Effector memory CD4-positive, alpha-beta T cell (primary cell): ENCODE measurements at places on chromosomes 3 and 15.

DNA sequence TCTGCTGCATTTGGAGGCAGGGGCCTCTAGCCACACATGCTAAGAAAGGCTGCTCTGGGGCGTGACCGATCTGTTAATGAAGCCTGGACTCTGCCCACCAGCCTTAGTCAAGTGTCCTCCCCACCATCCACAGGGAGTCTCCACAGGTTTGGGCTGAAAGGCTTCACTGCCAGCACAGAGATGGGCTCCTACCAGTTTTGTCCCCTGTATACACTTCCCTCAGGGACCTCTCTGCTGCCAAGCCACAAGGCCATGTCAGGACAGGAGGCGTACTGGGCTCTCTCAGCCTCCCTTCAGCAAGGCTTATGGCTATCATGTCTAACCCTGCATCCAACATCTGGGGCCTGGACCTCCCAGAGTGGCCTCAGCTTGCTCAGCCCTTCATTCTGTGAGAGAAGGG lies 23.5 kb downstream of the KIF9 start:
- no peak overlapping the region for H3K27ac ChIP-seq
- H3K27me3 ChIP-seq, result no peaks in the 10 kb centered on the region
- no peaks in the 10 kb centered on the region for H3K4me1 ChIP-seq
- no peak overlapping the region for H3K4me3 ChIP-seq
- H3K36me3 ChIP-seq, result no peaks in the 10 kb centered on the region
- no peak for DNase-seq

DNA sequence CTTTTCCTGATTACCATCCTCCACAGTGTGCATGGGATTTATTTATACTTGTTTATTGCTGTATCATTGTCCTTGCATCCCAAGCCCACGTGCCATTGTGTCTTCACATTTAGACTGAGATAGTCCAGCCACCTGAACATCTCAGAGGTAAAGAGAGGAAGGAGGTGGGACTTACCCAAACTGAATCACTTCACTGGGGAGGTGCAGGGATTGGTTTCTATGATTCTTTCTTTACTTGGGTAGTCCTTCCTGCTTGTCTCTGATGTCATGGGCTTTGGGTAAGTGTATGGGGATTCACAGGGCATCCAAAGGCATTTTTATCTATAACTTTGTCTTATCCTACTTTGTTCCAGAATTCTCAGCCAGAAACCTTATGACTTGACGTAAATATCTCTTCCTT lies 141.5 kb upstream of the UMPS start:
- H3K36me3 ChIP-seq, result no peaks in the 10 kb centered on the region
- DNase-seq, result no peak
- no peak overlapping the region for H3K4me3 ChIP-seq
- no peaks in the 10 kb centered on the region for H3K27me3 ChIP-seq

GRCh38 chr15:31077181-31077580 lies 24.3 kb downstream of the TRPM1 start:
- peaks cover 3% of the 10 kb centered on the region for H3K27me3 ChIP-seq
- H3K4me1 ChIP-seq, result no peaks in the 10 kb centered on the region
- no peak overlapping the region for H3K4me3 ChIP-seq
- H3K27ac ChIP-seq, result no peak overlapping the region

DNA sequence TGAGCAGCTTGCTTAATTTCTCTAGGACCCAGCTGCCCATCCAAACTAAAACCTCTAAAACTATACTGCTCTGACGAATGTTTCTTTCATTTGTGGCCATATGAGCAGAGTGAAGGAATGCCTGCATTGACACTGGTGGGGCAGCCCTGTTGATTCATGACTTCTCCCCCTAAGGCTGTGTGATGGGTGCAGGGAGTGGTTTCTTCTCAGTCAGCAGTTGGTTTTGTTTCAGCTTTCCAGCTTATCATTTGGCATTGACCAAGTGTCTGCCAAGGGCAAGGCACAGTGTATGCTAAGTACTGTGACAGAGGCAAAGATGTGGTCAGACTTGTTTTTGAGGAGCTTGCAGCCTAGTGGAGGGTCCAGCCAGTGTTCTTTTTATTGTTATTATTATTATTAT lies 4.7 kb downstream of the ABHD6 start:
- H3K4me1 ChIP-seq, result peaks cover 6% of the 10 kb centered on the region
- H3K27me3 ChIP-seq, result no peaks in the 10 kb centered on the region
- no peak overlapping the region for H3K4me3 ChIP-seq
- no peaks in the 10 kb centered on the region for H3K36me3 ChIP-seq

DNA sequence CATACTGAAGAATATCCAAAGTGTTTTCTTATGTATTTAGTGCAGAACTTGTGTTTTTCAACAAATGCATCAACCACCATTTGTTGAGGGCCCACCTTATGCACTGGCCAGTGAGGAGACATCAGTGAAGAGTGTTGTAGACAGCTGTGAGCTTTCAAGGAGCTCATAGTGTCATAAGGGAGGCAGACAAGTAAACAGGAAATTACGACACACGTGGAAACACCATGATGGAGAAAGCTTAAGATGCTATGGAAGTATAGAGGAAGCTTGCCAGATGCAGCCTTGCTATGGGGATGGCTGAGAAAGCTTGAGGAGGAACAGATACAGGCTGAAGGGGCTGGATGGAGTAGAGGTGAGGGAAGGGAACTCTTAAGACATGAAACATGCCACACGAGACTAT lies 50.8 kb upstream of the PSMD6 start:
- no peaks in the 10 kb centered on the region for H3K4me1 ChIP-seq
- H3K36me3 ChIP-seq, result no peaks in the 10 kb centered on the region
- no peak overlapping the region for H3K27ac ChIP-seq
- DNase-seq, result no peak
- no peak overlapping the region for H3K4me3 ChIP-seq

- no peak overlapping the region for H3K4me3 ChIP-seq
- no peaks in the 10 kb centered on the region for H3K27me3 ChIP-seq
- H3K27ac ChIP-seq, result no peak overlapping the region
- DNase-seq, result no peak
- no peaks in the 10 kb centered on the region for H3K36me3 ChIP-seq
These were observed 14.6 kb upstream of the SNRPA1 start for GRCh38 chr15:101309436-101310160.

DNA sequence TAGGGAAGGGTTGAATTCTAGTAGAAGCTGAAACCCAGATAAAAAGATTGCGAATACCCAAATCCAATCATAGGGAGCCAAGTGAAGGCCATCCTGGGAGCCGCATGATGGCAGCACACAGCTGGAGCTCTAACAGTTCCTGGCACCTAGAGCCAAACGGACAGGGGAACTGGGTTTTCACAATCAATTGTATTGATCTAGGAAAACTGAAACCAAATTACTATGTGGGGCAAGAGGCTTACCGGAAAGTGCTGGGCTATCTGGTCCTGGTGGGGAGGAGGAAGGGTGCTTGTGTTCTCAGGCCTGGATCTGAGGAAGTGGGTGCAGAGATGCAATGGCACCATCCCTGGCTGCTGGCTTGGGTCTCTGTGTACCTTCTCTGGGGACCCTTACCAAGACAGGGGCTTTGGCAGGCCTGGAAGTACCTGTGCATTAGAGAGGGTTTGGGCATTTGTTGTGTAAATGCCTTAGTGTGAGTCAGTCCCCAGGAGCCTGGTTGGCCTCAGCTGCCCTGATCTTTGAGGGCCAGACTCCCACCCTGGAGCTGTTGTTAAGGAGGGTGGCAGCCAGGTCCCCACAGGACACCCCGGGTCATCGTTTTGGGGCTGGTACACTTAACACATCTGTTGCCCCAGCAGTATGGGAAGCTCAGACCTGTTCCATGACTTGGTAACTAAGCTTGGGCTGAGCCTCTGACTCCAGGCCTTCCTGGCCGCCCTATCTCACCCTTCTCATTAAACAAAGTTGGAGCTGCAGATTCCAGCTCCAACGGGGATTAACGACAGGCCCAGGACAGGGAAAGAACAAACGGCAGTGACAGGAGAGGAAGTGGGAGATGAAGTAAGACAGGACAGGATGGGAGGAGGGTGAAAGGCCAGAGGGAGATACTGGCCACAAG lies 8.9 kb upstream of the FURIN start:
- H3K36me3 ChIP-seq, result no peaks in the 10 kb centered on the region
- no peak for DNase-seq
- H3K4me3 ChIP-seq, result no peak overlapping the region
- no peaks in the 10 kb centered on the region for H3K27me3 ChIP-seq
- H3K4me1 ChIP-seq, result peaks cover 30% of the 10 kb centered on the region
- H3K27ac ChIP-seq, result no peak overlapping the region

DNA sequence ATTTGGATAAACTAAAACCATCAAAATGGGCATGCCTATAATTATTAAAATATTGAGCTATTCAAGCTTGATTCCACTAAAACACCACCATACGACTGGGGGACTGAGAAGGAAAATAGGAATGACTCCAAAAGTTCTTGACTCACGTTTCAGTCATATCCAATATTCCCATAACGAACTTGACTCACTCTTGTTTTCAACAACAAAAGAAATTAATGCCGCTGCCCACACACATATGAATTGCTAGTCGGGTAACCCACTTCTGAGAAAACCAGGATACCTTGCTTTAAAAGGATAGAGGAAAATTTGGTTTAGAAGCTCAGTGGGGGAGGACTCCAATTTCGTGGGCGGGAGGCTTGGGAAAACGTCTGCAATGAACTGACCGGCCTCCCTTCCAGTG lies 5.2 kb downstream of the HTR3C start:
- H3K36me3 ChIP-seq, result no peaks in the 10 kb centered on the region
- H3K27me3 ChIP-seq, result no peaks in the 10 kb centered on the region
- no peak overlapping the region for H3K27ac ChIP-seq
- no peak for DNase-seq
- no peak overlapping the region for H3K4me3 ChIP-seq
- H3K4me1 ChIP-seq, result no peaks in the 10 kb centered on the region

GRCh38 chr3:143247073-143247472 lies 127.5 kb downstream of the CHST2 start:
- DNase-seq, result no peak
- H3K27ac ChIP-seq, result no peak overlapping the region
- H3K27me3 ChIP-seq, result no peaks in the 10 kb centered on the region
- no peaks in the 10 kb centered on the region for H3K4me1 ChIP-seq
- no peak overlapping the region for H3K4me3 ChIP-seq
- no peaks in the 10 kb centered on the region for H3K36me3 ChIP-seq

GRCh38 chr15:62145015-62145735 lies 19.9 kb downstream of the C2CD4B start:
- H3K27ac ChIP-seq, result no peak overlapping the region
- no peak for DNase-seq
- no peak overlapping the region for H3K4me3 ChIP-seq
- H3K27me3 ChIP-seq, result no peaks in the 10 kb centered on the region
- no peaks in the 10 kb centered on the region for H3K4me1 ChIP-seq

GRCh38 chr3:193929373-193929772 lies 206.6 kb upstream of the HES1 start:
- H3K27ac ChIP-seq, result no peak overlapping the region
- H3K4me1 ChIP-seq, result no peaks in the 10 kb centered on the region
- no peak for DNase-seq
- H3K27me3 ChIP-seq, result no peaks in the 10 kb centered on the region
- H3K4me3 ChIP-seq, result no peak overlapping the region
- no peaks in the 10 kb centered on the region for H3K36me3 ChIP-seq

DNA sequence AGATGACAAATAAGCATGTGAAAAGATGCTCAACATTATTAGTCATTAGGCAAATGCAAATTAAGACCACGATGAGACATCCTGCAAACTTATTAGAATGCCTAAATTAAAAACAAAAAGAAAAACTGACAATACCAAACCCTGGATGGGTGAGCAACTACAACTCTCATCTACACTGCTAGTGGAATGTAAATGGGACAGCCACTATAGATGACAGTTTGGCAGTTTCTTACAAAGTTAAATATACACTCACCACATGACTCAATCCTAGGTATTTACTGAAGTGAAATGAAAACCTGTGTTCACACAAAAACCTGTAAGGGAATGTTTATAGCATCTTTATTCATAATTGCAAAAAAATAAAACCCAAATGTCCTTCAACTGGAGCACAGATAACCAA lies 74.7 kb downstream of the NPTN start:
- no peak for DNase-seq
- peaks cover 31% of the 10 kb centered on the region for H3K36me3 ChIP-seq
- no peaks in the 10 kb centered on the region for H3K4me1 ChIP-seq

GRCh38 chr3:146342989-146343388 lies 92.1 kb upstream of the PLSCR4 start:
- no peak overlapping the region for H3K27ac ChIP-seq
- no peak for DNase-seq
- H3K36me3 ChIP-seq, result no peaks in the 10 kb centered on the region
- H3K4me3 ChIP-seq, result no peak overlapping the region
- H3K4me1 ChIP-seq, result no peaks in the 10 kb centered on the region
- no peaks in the 10 kb centered on the region for H3K27me3 ChIP-seq

GRCh38 chr3:146154995-146155394 lies 6.0 kb downstream of the PLOD2 start:
- no peak overlapping the region for H3K27ac ChIP-seq
- no peak for DNase-seq
- no peak overlapping the region for H3K4me3 ChIP-seq
- no peaks in the 10 kb centered on the region for H3K27me3 ChIP-seq
- no peaks in the 10 kb centered on the region for H3K36me3 ChIP-seq
- no peaks in the 10 kb centered on the region for H3K4me1 ChIP-seq

DNA sequence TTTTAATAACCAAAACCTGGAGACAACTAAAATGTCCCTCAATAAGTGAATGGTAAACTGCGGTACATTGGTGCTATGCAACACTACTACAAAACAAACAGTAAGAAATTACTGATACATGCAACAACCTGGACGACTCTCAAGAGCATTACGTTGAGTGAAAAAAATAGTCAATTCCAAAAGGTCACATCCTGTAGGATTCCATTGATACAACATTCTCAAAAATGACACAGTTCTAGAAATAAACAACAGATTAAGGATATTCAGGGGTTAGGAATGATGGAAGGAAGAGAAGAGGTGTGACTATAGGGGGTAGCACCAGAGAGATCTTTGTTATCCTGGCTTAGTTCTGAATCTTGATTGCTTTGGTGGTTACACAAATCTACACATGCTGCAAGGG lies 72.2 kb downstream of the ZNF148 start:
- no peak overlapping the region for H3K27ac ChIP-seq
- no peaks in the 10 kb centered on the region for H3K27me3 ChIP-seq
- no peaks in the 10 kb centered on the region for H3K36me3 ChIP-seq
- no peak overlapping the region for H3K4me3 ChIP-seq
- H3K4me1 ChIP-seq, result peaks cover 4% of the 10 kb centered on the region

DNA sequence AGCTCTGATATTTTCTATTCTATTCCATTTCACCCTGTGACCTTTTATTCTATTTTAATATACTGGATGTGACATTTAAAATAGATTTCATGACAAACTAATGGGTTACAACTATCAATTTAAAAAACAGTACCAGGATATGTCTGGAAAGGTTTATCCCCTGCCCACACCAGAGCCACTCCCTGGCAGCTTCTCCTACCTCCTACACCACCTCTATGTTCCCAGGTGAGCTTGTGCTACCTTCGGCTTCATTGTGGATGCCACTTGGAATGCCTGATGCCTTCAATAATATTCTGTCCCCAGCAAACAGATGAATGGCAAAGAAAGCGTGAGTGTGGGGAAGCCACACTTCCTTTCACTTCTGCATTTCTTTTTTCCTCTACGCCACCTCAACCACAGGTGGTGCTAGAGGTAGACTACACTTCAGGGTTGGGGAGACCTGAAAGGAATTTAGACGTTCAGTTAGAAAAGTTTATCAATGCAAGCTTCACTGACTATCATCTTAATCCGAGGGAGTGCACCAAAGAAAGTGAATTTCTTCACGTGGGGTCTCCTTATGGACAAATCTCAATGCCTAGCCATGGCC lies 213.0 kb downstream of the SSR3 start:
- no peak overlapping the region for H3K27ac ChIP-seq
- no peaks in the 10 kb centered on the region for H3K27me3 ChIP-seq
- no peaks in the 10 kb centered on the region for H3K36me3 ChIP-seq
- H3K4me1 ChIP-seq, result no peaks in the 10 kb centered on the region
- no peak for DNase-seq
